Stimulated activated CD4-positive, alpha-beta T cell treated with anti-CD3 and anti-CD28 coated beads, Interleukin-1b, Interleukin-23, amount 100 ng/mL, for 1 hour (primary cell): ENCODE measurements at places on chromosomes 3 and 15.

DNA sequence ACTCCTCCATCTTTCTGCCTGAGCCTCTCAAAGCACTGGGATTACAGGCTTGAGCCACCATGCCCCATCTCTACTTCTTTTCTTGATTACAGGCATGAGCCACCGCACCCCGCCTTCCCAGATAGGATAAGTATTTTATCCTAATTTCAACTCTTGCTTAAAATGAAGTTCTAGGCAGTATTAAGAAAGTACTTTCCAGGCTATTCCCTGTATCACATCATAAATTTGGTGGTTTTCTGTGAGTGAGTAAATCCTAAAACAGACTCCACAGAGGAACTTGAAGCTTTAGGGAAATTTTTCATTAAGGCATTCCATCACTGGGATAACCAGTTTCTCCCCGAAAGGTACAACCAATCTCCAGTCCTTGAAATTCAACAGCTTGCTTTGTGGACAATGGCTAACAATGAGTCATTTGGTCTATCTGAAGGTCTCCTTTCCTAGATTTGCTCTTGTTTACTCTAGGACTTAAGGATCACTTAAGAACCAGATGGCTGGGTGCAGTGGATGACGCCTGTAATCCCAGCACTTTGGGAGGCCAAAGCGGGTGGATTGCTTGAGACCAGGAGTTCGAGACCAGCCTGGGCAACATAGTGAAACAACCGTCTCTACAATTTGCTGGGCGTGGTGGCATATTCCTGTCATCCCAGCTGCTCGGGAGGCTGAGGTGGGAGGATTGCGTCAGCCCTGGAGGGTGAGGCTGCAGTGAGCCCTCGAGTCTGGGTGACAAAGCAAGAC lies 49.7 kb upstream of the SKIL start:
- no peak for DNase-seq

GRCh38 chr3:35680866-35681650 lies 41.7 kb downstream of the ARPP21 start:
- DNase-seq = no peak

- no peak for DNase-seq
Measured at GRCh38 chr15:72242775-72243370, 11.9 kb upstream of the PKM start.

GRCh38 chr3:157290766-157291165 lies 130.8 kb upstream of the CCNL1 start:
- DNase-seq = no peak

- DNase-seq = no peak
Measured at GRCh38 chr3:138051947-138052802, 42.2 kb downstream of the CLDN18 start.

GRCh38 chr3:60250810-60251209 lies 1000.4 kb downstream of the FHIT start:
- DNase-seq = no peak

DNA sequence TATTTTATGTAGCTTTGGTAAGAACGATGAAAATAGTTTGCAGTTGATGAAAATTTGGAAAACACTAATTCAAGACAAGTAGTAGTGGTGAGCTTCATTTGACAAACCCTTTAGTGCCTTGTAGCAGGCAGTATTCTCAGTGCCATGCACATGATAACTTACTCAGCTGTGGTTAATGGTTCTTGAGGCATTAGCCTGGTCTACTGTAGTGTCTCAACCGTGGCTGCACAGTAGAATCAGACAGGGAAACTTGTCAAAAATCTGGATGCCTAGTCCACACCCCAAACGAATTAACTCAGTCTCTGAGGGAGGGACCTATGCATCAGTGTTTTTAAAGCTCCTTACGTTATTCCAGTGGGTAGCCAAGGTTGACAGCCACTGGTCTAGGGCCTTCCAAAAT lies 45.4 kb downstream of the PSMD6 start:
- DNase-seq = no peak

DNA sequence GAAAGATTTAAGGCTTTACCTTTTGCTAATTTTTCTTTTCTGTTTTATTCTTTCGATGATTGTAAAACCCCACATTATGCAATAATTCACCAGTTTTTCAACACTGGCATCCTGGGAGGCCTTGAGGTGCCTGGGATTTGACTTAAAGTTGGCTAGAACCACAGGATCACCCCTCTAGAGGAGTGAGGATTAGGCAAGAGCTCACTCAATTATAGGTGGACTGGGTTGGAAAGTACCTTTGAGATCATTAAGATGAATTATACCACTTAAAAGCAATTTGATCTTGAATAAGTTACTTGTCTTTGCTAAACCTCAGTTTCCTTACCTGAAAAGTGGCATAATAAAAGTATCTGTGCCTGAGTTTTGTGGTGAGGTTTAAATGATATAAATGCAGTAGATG lies 212.8 kb upstream of the TPRG1 start:
- DNase-seq = no peak

DNA sequence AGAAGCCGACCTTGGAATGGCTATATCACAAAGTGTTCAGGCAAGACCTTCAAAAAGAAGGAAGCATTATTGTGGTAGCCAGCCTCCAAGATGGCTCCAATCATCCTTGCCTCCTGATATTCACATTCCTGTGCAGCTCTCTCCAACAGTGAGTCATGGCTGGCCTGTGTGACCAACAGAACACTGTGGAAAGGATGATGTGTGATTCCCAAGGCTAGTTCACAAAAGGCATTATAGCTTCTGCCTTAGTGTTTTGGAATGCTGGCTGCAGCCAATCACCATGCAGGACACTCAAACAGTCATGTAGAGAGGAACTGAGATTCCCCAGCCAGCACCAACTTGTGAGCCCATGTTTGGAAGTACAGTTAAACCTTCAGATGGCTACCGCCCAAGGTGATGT lies 102.6 kb downstream of the EFL1 start:
- no peak for DNase-seq

DNA sequence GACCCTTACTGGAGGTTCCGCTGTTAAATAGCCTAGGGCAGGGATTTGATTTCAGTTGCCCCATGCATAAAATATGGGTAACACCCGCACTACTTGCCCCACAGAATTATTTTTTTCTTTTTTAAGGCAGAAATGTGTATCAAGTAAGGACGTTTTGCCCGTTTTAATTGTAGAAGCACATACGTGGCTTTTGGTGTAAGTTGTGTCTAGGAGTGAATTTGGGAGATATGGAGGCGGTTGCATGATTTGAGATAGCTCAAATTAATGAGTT lies 636 bp upstream of the LRRC58 start:
- no peak for DNase-seq

DNA sequence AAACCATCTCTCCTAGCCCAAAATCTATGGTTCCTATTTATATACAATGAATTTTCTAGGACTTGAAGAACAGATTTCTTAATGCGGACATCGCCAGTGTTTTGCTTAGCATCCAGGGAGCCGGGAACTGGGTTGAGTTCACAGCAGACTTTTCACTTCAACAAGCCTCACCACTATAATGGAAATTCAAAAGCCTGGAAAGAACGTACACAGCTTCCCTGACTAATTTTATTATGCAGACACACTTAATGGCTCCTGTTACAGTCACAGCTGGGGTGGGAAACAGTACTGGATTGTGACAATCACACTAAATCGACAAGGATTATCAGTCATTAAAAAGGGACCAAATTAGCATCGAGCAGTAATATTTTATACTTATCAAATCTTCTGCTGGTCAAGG lies 129.2 kb upstream of the BNIP2 start:
- DNase-seq = no peak

DNA sequence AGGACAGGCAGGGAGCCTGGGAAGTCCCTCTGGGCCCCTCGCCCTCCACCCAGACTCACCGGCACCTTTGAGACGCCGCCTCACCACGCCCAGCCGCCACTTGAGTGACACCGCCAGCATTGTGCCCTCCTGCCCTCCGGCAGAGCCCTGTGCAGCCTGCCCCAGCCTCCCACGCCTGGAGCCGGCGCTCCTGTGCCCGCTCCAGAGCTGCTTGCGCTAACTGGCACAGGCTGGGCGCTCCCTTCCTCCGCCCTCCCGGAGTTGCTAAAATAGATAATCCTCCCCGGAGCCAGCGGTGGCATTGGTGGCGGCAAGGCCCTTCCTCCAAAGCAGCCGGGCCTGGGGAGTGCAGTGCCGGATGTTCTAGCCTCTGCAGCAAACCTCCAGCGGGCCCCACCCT lies 15.7 kb upstream of the GRIP2 start:
- no peak for DNase-seq

DNA sequence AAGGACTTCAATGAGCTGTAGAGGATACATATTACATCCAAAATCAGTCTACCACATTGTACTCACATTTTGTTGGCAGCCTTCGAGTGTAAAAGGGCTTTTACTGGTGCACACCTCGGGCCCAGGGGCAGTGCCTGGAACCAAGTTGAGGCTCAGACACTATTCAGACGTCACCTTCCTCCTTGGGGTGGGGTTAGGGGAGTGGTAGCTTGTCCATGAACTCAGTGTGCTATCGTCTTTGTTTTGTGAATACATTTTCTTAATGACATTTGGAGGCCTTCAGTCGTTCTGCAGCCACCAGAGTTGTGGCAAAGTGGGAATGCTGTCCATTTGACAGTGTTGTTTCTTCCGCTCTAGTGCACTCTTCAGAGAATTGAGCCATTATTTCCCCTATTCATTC lies 114.2 kb downstream of the PGPEP1L start:
- no peak for DNase-seq

DNA sequence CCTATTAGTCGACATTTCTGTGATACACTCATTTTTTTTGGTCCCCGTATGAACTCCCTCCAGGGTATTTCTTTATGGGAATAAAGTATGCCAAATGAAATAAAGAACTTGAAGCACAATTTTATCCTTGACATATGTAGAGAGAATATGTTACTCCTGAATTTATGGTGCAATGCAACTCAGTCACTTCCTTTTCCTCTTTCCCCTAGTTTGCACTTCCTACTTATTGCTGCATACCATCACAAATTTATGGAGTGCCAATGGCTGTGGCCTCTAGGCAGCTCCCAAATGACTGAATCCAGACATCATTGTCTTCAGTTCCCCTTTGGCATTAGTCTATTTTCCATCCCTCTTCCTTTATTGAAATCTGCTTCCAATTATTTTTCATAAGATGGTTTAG lies 403.5 kb downstream of the FHIT start:
- DNase-seq = no peak

GRCh38 chr3:178320456-178321351 lies 215.5 kb upstream of the KCNMB2 start:
- no peak for DNase-seq

DNA sequence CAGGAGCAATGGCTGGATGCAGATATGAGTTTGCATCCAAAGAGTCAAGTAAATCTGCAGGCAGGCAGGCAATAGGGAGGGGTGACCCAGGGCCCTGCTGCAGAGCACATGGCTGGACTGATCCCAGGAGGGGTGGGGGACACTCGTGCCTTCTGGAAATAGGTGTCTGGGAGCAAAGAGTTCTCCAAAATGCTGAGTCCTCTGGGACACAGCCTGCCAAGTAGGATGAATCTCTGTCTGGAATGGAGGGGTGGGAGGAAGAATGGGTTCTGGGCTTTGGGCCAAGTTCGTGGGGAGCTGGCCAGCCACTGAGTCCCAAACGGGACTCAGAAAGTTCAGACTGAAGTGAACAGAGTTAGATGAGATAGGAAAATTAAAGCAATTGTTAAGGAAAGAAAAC lies 214.5 kb downstream of the MTHFS start:
- DNase-seq = no peak

- no peak for DNase-seq
Measured at GRCh38 chr3:123295901-123296250, 94.1 kb downstream of the SEC22A start.
